ENCODE measurements at places on chromosomes 5 and 9.

- DNase-seq: no peak
Measured at GRCh38 chr5:149322518-149322917, 22.8 kb upstream of the GRPEL2 start.

DNA sequence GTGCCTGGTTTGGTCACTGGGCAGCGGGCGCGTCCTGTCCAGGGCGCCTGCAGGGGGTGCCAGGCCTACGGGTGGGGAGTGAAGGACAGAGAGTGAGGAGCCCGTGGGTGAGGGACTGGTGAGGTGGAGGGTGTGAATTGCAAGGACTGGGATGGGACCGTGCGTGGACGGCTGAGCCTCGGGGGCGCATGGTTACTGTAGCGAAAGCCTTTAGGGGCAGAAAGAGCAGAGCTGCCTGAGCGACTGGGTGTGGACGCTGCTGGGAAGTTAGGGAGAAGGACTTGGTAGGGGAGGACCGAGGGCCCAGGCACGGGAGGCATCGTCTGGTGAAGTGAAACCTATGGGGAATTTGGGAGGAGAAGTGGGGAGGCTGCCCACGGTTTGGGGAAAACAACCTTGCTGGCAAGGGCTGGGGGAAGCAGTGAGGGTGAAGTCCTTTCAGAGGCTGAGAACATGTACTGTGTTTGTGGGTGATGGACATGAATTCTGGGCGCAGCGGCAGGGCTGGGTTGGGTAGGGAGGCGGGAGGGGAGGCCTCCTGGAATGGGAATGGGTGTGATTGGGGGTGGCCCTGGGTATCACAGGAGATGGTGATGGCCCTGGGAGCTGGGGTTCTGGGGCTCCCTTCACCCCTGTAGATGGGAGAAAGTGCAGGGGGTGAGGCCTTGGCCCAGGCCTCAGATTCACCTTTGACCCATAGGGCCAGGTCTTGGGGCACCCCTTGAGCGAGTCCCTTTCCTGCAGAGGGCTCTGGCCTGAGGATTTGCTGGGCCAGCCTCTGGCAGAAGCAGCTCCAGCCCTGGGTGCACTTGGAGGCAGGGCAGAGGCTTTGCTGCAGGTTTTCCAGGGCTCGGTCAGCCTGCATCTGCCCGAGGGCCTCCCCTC is 1.7 kb upstream of the TOR4A start:
- no peak for DNase-seq

- DNase-seq: peak; percentile 28
Measured at GRCh38 chr9:4080921-4081895, 218.7 kb downstream of the GLIS3 start.

- no peak for DNase-seq
Measured at GRCh38 chr5:4513381-4513780, 626.7 kb upstream of the ADAMTS16 start.

Data from WTC11 (cell line).